ENCODE measurements at places on chromosomes 1 and 21.

DNA sequence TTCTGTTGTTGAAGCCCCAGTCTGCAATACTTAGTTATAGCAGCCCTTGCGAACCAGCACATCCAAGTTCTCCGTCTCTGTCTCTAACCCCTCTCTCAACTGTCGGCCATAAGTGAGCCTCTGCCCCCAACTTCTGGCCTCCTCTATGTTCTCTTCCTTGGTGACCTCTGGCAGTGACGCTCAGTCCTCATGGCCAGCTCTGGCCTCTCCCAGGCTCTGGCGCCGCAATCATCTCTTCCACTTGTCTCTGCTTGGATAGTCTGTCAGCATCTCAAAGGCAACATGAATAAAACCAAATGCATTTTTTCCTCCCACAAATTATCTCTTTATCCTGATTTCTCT, 8.4 kb upstream of the HLCS start:
- DNase-seq, result no peak

- no peak for DNase-seq
These were observed 33.9 kb downstream of the LRRC40 start for GRCh38 chr1:70171512-70171911.

DNA sequence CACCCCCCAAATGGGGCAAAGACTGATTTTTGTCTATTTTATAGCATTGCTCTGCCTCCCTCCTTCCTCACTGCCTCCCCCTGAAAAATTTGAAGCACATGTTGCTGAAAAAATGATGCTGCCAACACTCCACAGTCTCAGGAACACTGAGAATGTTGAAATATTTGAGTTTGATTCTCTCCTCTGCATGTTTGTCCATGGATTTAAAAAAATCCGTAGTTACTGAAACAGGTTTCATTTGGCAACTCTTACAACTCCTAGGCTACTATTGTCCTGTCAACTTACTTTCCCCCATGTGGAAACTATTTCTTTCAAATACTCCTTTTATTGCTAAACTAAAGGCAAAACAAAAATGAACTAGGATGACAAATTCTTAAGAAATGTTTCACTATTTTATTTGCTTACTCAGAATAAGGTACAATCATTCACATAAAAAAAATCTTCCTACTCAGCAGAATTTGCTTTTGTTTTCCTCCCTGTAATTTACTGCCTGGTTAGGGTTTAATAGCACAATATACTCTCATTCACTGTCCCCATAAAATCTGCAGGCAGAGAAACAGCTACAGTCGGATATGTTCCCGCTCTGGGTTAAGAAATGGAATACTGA, 50.2 kb downstream of the C21orf91 start:
- no peak for DNase-seq

GRCh38 chr1:79074975-79075374, 68.4 kb upstream of the ADGRL4 start:
- no peak for DNase-seq

Data from NCI-H187 (cell line).